Right renal cortex interstitium (tissue), 3 donors: ENCODE measurements at places on chromosomes 12 and 14.

DNA sequence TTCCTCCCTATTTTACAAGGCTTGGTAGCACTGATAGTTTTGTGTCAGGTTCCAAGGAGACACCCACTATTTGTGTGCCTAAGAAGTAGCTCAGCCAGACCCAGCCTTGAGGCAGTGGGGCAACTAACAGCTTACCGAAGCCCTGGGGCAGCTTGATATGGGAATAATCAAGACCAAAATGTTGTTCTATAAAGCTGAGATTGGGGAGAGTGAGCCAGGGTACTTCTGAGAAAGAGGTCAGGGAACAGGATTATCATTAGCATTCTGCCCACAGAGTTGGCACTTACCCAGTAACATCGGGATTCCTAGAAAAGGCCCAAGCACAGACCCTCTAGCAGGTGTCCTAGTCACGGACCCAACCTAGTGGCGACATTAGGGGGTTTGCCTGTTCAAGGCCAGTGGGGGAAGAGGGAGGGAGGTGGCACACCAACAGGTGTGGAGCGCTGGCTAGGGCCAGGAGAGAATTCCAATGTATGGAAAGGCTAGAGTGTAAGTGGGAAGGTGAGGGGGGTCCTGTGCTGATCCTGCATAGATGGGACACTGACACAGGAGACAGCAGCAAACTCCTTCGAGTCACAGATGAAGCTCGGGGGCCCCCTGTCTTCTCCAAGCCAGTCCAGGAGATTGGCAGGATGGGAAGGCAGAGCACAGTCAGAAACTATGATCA is 4.9 kb downstream of the PPP1R3E start:
- no peak for DNase-seq

- no peak for DNase-seq
Measured at GRCh38 chr12:91098941-91099340, 12.4 kb downstream of the LUM start.

- no peak for DNase-seq
Measured at GRCh38 chr12:93429448-93429847, 12.3 kb downstream of the UBE2N start.

DNA sequence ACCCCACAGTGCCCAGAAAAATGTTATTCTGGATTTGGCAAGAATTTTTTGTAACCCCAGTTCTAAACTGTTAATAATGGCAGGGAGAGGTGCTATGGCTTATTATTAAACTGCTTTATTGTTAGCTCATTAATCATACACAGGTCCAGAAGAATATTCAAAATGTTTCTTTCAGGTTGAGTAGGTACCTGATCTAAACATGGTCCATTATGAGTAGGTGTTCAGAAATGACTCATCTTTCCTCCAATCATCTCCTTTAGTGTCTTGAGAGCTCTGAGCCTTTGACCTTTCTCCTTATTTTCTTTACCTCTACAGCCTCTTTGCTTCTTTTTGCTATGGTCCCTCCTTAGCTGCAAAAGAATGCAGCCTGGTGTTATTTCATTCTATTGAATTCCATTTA is 211.0 kb upstream of the GARIN6 start:
- no peak for DNase-seq
